ENCODE measurements at places on chromosomes 4 and X.

DNA sequence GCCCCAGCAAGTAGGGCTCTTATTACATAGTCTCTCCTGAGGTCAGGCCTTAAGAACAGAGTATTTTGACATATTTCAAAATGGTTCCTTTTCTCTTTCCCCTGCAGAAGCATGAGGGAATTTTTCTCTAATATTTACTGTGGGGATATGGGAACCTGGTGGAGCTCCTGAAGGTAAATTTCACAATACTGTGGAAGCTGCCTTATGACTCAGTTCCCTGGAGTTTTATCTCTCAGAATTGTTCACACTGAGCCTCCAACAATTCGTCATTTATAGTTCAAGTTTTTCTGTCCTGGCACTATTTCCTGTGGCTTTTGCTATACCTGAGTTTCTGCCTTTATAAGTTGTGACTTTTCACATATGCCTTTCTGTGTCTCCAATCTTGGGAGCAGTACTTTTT is 607.2 kb upstream of the NDST4 start:
- no peak for DNase-seq

DNA sequence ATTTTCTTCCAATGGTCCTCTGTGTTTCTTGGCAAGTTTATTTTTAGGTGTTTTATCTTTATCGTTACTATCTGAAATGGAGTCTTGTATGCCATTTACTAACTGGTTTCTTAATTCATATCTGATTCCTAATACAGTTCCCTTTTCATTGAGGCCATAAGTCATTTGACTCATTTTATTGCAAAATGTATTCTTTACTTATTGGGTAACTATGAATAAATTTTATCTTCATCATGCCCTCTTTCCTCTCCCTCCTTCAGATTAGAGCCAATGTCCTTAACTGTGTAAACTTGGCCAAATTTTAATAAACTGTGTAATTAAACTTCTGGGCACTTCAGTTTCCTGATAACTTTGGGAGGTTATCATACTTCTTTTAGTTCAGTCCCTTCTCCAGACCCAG is 19.3 kb upstream of the MSMO1 start:
- DNase-seq = no peak

DNA sequence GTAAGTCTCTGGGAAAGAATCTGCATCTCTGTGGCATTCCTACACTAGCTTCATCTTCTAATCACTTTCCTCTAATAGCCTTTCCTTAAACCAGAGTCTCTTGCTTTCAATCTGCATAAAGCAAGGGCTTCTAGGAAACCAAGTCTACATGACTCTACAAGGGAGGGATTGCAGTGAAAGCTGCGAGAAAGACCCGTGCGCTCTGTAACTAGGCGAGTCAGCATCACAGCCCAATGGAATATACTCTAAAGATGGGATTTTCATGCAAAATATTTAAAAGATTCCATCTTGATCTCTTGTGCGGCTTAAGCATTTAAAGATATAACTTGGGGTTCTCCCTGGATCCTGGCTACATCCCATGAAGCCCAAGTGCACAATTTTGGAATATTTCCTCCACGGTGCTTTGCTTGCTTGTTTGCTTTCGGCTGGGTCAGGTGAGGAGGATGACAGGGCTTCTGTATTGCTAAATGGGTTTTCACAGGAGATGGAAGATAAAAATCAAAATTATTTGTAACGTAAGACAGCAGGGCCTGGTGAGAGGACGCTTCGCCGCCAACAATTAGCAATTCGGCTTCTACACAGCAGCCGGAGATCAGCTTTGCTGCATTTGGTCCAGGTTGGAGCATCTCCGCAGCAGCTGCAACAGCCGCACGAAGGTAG is 687 bp upstream of the GRIA2 start:
- no peak for DNase-seq

- DNase-seq = no peak
Measured at GRCh38 chr4:25807102-25807728, 55.6 kb downstream of the SEL1L3 start.

GRCh38 chr4:101670370-101670769 is 120.2 kb upstream of the BANK1 start:
- no peak for DNase-seq

DNA sequence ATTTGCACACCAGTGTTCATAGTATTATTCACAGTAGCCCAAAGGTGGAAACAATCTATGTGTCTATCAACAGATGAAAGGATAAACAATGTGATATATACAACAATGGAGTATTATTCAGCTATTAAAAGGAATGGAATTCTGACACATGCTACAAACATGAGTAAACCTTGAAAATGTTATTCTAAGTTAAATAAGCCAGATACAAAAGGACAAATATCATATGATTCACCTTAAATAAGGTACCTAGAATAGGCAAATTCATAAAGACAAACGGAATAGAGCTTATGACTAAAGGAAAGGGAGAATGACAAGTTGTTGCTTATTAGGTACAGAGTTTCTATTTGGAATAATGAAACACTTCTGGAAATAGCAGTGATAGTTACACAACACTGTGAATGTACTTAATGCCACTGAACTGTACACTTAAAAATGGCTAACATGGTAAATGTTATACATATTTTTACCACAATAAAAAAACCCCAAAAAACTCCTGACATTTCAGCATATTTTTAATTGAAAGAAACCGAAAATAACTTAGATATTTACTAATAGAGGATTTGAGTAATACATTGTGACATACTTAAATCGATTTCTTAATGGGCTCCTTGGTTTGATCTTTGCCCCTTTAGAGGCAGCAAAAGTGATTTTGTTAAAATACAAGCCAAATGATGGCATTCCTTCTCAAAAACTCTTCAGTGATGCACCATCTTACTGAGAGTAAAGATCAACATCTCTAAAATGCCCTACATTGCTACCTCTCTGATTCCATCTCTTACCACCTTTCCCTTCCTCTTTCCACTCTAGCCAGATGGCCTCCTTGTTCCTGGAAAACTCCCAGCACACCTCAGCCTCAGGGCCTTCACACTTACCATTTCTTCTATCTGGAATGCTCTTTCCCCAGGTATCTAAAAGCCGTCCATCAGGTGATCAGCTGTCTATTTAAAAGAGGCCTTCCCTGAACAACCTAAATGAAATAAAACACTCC is 8.6 kb upstream of the CYP2U1 start:
- no peak for DNase-seq

GRCh38 chrX:49977319-49978090 is 55.1 kb downstream of the CLCN5 start:
- DNase-seq = no peak

DNA sequence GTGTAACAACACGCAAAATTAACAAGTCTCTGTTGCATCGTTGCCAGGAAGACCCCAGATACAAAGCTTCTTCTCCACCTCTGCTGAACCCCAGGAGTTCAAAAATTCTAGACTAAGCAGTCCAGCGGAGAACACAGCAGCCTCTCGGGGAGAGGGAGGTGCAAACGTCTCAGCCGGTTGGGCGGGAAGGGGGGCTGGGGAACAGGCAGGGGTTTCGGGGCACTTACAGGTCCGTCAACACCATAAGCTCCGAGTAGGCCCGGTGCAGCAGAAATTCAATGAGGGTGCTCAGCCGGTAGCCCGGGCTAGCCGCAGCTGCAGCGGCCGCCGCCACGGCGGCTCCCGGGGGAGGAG is 394 bp downstream of the MED14 start:
- DNase-seq = no peak
